ENCODE measurements at places on chromosomes 6 and 20.

DNA sequence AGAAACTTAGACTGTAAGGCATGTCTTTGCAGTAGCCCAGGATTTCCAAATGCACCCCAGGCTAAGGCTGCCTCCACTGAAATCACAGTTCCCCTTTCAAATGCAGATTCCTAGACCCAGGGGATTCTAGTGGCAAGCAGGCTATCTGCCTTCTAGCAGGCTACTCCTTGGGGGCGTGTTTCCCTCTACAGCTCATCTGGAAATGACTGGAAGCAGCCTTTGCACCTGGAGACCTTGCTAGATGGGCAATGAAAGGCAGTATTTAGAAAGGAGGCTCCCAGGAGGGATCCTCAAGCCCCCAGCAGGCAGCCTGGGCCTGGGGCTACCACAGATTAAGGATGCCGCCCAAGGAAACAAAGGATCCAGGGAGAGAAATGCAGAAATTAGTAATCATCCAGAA is 26.0 kb upstream of the SYNDIG1 start:
- no peak for DNase-seq

DNA sequence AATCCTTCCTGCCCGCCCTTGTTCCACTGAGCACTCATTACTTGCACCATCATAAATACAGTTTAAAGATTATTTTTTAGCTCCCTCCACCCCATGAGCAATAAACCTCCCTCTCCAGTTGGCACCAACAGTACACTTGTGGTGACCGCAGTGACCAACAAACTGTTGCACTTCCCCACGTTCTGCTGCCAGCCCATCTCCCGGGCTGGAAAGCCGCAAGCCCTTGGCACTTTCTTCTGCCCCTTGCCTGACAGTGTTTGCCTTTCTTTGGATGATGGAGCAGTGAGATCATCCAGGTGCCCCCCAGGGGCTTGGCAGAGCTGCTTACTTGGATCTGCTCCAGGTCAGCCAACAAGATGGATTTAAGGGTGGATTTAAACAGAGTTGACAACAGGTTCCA is 21.6 kb downstream of the KCNB1 start:
- DNase-seq: no peak

GRCh38 chr6:106787327-106788196 is 158.2 kb downstream of the QRSL1 start:
- no peak for DNase-seq

DNA sequence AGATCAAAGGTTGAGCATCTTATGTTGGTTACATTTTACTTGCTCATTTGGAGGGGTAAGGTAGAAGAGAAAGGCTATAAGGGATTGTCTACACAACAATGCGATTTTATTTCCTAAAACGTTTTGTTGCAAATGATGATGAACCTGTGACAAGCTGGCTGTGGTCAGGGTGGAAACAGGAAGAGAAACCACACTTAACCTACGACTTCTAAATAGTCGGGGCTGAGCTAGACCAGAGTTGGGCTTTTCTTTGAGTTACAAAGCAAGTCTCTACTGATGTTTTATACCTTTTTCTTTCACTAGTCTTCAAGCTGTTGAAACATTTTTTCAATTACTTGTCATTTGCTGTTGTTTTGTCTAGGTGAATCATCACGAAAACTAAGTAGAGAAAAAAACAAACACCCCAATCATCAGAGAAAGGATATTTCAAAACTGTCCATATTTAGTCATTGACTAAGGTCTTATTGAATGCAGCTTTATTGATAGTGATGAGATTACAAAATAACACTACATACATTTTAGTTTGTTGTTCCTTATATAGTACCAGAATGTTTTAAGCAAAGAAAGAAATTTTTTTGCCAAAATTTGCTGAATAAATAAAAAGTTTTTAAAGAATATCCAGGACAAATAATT is 18.0 kb downstream of the KLHL31 start:
- DNase-seq: peak; percentile 9

DNA sequence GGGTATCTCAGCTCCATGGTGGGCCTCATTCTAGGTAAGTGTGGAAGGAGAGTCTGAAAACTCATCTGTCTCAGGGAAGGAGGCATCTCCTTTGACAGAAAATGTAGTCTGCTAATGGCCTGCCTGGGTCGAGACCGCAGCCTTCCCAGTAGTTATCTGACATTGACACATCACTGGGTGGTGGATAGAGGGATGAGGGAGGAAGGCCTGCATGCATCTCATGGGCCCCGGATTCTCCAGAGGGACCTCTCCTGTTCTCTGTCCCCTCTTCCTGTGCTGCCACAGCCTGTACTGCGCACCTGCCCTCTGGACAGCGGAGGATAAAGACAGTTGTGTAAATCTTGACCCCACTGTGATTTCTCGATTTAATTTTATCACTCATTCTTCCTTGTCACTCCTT is 4.7 kb downstream of the PCMTD2 start:
- DNase-seq: no peak

GRCh38 chr6:69883551-69883950 is 17.2 kb downstream of the COL19A1 start:
- DNase-seq: no peak

GRCh38 chr6:112144145-112144926 is 56.9 kb downstream of the FAM229B start:
- no peak for DNase-seq
